ENCODE measurements at places on chromosomes 1 and 21. TPM values are rescaled to one million over a fixed set of nuclear protein-coding genes. Genes with fewer than 3 reads are reported as not detected.

RERE gene
- 108 TPM for total RNA-seq

DNA sequence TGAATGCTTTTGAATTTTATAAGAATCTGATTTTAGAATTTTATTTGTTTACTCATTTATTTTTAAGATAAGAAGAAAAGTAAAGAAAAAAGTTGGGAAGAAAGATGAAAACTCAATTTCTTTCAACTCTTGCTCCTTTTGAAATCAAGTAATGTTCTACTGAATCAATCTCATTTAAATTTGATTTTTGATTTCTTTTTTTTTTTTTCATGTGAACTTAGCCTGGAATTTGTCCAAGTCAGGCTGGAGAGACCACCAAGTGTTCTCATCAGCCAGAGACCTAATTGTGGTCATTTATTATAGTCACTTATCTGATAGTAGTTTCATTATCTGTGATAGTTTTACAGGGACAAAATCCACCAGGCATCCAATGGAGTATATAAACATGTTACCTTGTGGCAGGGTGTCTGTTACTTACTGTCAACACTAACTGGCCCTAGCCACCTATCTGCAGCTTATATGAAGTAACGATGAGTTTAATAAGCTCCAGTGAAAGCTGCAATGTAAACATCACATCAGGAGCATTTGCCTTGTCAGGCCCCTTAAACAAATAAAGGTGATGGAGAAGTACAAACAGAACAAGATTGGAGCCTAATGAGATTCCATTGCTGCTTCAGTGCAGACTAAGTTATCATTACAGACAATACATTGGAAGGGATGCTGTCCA lies 39.2 kb downstream of the HLX start:
- H3K4me1 ChIP-seq: no peaks in the 10 kb centered on the region
- peaks cover 25% of the 10 kb centered on the region for H3K27me3 ChIP-seq
- DNase-seq: no peak
- H3K4me3 ChIP-seq: no peak overlapping the region

DNA sequence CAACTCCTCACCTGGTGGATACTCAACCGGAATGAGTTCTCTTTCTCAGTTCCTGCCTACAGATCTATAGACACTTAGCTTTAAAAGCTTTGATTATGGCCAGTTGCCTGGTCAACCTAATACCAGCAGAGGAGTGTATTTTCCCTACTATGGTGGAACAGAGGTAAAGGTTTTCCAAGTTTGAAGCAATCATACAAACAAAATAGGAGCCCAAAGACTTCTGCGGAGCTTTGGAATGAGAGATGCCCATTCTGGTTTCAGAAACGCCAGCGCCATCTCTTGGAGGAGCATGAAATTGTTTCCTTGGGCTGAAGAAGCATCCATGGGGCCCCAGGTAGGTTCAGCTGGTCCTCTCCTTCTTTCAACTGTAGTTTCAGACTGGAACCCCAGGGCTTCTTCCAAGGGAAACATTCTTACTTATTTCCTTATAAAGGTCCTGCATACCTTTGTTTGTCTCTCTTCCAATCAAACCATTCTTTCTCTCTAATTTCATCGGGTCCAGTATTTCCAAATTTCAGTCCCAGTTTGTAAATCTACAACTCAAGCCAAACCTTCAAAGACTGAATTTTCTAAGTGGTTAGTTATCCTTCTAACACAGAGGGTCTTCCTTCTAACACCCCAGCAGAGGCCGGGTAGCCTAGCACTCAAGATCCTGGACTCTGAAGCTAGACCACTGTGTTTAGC lies 95.9 kb downstream of the KCNJ15 start:
- no peak overlapping the region for H3K27ac ChIP-seq
- H3K27me3 ChIP-seq: peaks cover 41% of the 10 kb centered on the region
- H3K4me3 ChIP-seq: no peak overlapping the region
- DNase-seq: no peak
- H3K4me1 ChIP-seq: peaks cover 13% of the 10 kb centered on the region

GRCh38 chr1:13725714-13726175 lies 25.8 kb downstream of the PRDM2 start:
- no peaks in the 10 kb centered on the region for H3K27me3 ChIP-seq
- no peaks in the 10 kb centered on the region for H3K36me3 ChIP-seq
- peak overlapping the region; percentile 64 for H3K4me3 ChIP-seq

DNA sequence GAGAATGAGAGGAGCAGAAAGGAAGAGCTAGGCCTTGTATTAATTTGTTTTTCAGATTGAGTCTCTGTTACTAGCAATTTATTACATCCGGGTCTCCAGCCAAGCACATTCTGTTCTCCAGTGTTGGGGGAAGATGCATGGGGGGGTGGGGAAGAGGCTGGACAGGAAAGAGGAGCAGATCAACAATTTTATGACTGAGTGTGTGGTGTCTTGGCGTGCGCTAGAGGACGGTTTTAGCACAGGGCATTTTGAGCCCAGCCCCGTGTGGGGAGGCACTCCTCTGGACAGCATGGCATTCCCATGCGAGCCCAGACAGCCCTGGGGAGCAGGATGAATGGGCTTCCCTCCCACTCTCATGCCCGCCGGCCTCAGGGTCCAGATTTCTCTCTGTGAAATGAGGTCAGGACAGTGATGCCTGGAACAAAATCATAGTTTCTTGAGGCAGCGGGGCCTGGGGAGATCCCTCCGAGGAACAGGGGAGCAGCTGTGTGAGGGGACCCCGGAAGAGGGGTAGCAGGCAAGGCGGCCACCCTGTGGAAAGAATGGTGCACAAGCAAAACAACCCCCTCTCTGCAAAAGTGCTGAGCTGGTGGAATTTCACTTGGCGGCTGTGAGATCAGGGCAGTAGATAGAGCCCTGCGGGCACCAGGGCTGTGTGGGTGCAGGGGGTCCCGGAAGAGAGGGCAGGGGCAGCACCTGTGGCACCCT lies 16.3 kb downstream of the SOX13 start:
- peaks cover 13% of the 10 kb centered on the region for H3K27me3 ChIP-seq
- peaks cover 13% of the 10 kb centered on the region for H3K4me1 ChIP-seq
- no peak for DNase-seq
- H3K4me3 ChIP-seq: no peak overlapping the region
- H3K27ac ChIP-seq: peak overlapping the region; percentile 37

GRCh38 chr1:89465201-89465600 lies 59.4 kb upstream of the LRRC8B start:
- no peak overlapping the region for H3K27ac ChIP-seq
- H3K27me3 ChIP-seq: peaks cover 86% of the 10 kb centered on the region
- H3K4me3 ChIP-seq: no peak overlapping the region
- peaks cover 10% of the 10 kb centered on the region for H3K36me3 ChIP-seq
- peaks cover 21% of the 10 kb centered on the region for H3K4me1 ChIP-seq
- DNase-seq: no peak

RAB7B gene
- total RNA-seq: 0.18 TPM

NUP210L gene
- not detected for total RNA-seq

DNA sequence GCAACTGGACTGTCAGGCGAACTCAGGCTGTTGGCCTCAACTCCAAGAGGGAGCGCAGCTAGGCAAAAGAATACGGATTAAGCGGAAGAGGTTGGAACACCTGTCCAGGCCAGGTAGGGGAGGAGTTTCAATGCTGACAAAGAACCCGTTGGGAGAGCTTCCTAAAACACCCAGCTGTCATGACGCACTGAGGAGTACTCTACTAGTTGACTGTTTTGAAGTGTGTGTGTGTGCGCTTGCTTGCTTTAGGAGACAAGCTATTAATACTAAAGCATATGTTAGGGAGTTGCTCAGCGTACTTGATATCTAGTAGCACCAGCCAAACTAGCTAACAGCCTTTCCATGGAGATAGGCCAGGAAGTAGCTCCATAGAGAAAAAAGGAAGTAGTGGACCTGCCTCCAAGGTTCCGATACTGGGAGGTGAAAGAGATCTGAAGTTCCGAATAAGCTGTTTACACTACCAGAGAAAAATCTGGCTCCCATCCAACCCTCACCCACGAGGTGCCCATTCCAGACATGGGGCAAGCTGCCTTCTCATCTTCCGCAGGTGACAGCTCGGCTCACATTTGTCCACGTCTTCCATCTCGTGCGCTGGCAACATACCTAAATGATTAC lies 974 bp upstream of the FNBP1L start:
- H3K27ac ChIP-seq: peak overlapping the region; percentile 53
- peak overlapping the region; percentile 93 for H3K4me3 ChIP-seq
- peaks cover 24% of the 10 kb centered on the region for H3K27me3 ChIP-seq

DNA sequence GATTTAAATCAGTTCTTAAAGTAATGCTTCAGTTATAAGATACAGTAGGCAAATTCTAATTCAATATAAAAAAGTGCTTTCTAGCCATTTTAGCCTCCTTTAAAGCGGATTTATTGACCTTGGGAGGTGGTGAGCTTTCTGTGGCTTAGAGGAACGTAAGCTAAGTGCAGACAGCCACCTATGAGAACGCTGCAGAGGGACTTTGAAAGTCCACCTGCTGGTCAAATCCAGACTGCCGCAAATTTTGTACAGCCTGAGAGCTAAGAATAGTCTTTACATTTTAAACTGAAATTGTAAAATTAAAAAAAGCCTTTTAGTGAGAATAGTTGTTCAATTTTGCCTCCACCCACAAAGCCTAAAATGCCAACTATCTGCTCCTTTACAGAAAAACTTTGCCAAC lies 67.0 kb upstream of the SSX2IP start:
- H3K4me1 ChIP-seq: peaks cover 11% of the 10 kb centered on the region
- DNase-seq: no peak
- no peak overlapping the region for H3K27ac ChIP-seq
- no peak overlapping the region for H3K4me3 ChIP-seq
- no peaks in the 10 kb centered on the region for H3K36me3 ChIP-seq
- H3K27me3 ChIP-seq: peaks cover 34% of the 10 kb centered on the region

MSH4 gene
- 0.26 TPM for total RNA-seq

RPTN gene
- total RNA-seq: not detected

GRCh38 chr1:119504831-119505230 lies 2.2 kb upstream of the HSD3B1 start:
- no peaks in the 10 kb centered on the region for H3K4me1 ChIP-seq
- H3K4me3 ChIP-seq: no peak overlapping the region
- H3K27ac ChIP-seq: no peak overlapping the region
- no peaks in the 10 kb centered on the region for H3K36me3 ChIP-seq
- H3K27me3 ChIP-seq: no peaks in the 10 kb centered on the region

OLIG2 gene
- not detected for total RNA-seq

CRNN gene
- not detected for total RNA-seq

DNA sequence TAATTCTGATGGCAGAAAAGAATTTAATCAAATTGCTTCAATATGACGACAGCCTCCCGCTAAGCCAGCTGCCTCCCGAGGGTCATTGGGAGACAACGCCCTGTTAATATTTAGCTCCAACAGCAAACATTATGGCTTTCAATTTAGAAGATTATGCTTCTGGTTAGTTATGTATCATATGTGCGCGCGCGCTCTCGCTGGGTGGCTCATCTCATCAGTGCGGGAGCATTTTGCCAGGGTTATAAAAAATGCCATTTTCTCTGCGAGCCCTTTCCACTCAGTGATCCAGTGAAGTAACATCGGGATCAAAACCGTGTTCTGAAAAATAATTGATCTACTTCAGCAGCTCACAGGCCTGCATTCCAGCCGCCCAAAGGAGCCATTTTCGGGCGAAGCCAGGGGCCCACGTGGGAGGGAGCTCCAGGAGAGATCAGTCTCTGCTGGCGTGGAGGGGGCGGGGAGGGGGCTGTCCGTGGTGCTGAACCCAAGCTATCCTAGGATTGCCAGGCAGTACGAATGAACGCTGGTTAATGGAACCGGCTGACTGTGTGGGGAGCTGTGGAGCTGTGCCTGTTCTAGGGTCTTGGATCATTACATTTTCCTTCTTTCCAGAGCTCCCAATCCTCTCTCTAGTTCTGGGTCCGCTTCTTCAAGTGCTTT lies 219.1 kb upstream of the ZC3H12A start:
- DNase-seq: no peak
- H3K4me3 ChIP-seq: no peak overlapping the region
- H3K4me1 ChIP-seq: peaks cover 2% of the 10 kb centered on the region
- peaks cover 2% of the 10 kb centered on the region for H3K36me3 ChIP-seq
- no peak overlapping the region for H3K27ac ChIP-seq

GRCh38 chr1:40395190-40396175 lies 22.0 kb downstream of the SMAP2 start:
- H3K4me1 ChIP-seq: peaks cover 60% of the 10 kb centered on the region
- H3K27me3 ChIP-seq: no peaks in the 10 kb centered on the region
- H3K36me3 ChIP-seq: peaks cover 8% of the 10 kb centered on the region
